ENCODE measurements at places on chromosomes 2 and 18. TPM values are rescaled to one million over a fixed set of nuclear protein-coding genes. Genes with fewer than 3 reads are reported as not detected.

DNA sequence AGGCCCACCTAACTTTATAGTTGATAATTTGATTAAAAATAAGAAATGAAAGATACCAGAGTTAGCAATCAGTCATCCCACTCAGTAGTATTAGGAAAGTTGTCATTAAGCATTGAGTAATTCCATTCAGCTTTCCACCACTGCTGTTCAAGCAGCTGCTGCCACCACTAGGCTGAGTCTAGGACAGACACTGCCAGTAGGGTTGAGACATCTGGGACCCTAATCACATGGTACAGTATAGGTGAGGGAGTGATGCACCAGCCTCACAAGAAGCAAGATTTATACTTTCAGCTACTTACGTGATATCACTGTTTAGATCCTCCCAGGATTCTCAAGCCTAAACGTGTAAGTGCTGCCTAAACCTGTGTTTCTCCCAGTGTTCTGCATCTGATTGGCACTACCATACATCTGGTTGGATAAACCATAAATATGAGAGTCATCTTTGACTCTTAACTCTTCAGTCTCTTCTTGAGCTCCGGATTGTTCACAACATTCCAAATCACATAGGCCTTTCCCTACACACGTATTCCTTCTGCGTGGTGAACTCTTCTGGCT is 3.2 kb downstream of the UBXN4 start:
- no peak for DNase-seq

Gene DCDC2C
- total RNA-seq = 0.95 TPM

GRCh38 chr2:57617318-57617717 is 429.3 kb upstream of the VRK2 start:
- no peak for DNase-seq

Gene CMPK2
- total RNA-seq = 7.1 TPM
